Stromal cell of bone marrow (primary cell): ENCODE measurements at places on chromosomes 7 and 10.

DNA sequence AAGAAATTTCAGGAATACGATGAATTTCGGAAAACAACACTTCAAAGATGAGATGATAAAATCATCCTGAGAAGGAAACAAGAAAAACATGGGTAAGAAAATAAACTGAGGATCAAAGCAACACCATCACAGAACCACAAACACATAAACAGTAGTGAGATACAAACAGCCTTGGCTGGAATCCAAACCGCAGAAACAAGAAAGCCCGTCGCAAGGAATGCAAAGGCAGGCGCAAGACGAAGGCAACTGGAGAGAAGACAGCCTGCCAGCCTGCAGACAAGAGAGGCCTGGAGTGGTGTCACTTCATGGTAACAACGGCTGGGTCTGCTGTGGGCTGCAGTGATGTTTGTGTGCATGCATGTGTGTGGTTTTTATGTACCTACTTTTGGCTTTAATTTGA is 61.8 kb upstream of the DRGX start:
- DNase-seq: no peak

DNA sequence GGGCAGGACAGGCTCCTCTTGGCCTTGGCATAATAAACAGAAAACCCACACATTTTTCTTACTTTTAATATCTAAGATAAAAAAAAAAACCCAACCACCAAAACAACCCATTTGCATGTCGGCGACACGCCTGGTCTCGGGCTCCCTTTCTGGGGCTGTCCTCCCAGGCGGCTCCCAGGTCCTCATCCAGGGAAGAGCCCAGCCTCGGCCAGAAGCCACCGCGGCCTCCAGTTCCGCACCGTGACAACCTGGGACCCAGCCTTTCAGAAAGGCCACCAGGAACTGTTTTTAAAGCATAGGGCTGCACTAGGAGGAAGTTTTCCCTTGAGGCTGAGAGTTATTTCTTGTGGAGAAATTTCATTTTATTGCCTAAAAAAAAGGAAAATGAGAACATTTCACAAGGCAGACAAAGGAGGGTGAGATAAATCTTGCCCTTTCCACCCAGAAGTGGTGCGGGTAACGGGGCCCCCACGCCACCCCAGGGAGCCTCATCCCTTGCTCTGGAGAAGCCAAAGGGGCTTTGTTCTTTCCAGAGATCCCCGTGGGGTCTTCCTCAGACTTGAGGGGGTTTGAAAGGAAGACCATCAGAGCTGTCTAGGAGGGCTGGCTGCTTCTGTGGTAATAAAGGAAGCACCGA is 39.2 kb upstream of the MKRN1 start:
- DNase-seq: no peak

GRCh38 chr10:122441961-122442360 is 12.5 kb upstream of the ARMS2 start:
- no peak for DNase-seq

GRCh38 chr10:24352399-24352798 is 143.5 kb downstream of the KIAA1217 start:
- DNase-seq: no peak

DNA sequence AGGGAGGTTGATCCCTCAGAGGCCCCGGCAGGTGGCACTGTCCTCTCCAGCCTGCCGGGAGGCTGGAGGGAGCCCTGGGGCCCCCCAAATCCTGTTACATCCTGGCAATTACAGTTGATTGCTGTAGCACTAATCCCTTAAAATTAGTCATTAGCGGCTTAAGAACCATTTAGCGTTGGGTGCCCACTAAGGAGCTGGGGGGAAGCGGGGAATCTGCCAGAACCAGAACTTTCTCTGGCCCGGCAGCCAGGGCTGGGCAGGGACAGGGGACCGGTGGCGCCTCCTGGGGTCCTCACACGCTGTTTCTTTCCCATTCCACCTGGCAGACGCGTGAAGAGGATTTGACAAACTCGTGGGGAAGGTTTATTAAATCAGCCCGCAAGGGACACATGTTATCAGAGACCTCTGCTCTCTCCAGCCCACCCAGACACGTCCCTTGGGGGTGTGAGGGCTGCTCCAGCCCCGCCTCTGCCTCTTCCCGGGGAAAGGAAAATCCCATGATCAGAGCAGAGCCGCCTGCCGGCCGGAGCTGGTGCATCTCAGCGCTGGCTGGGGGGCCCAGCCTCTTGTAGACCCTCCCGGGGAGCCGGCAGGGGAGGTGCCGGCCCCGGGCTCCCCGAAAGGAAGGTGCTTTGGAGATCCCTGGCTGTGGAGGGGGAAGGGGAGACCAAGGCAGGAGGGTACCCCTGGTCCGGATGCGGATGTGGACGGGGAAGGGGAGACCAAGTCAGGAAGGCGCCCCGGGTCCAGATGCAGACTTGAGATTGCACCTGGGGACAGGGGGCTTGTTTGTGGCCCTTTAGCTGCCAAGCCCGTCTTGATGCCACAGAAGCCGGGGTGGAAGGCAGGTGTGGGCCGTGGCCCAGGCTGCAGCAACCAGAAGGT is 142.7 kb downstream of the ELFN1 start:
- DNase-seq: no peak

GRCh38 chr10:77160679-77161078 is 476.9 kb downstream of the KCNMA1 start:
- peak; percentile 89 for DNase-seq

DNA sequence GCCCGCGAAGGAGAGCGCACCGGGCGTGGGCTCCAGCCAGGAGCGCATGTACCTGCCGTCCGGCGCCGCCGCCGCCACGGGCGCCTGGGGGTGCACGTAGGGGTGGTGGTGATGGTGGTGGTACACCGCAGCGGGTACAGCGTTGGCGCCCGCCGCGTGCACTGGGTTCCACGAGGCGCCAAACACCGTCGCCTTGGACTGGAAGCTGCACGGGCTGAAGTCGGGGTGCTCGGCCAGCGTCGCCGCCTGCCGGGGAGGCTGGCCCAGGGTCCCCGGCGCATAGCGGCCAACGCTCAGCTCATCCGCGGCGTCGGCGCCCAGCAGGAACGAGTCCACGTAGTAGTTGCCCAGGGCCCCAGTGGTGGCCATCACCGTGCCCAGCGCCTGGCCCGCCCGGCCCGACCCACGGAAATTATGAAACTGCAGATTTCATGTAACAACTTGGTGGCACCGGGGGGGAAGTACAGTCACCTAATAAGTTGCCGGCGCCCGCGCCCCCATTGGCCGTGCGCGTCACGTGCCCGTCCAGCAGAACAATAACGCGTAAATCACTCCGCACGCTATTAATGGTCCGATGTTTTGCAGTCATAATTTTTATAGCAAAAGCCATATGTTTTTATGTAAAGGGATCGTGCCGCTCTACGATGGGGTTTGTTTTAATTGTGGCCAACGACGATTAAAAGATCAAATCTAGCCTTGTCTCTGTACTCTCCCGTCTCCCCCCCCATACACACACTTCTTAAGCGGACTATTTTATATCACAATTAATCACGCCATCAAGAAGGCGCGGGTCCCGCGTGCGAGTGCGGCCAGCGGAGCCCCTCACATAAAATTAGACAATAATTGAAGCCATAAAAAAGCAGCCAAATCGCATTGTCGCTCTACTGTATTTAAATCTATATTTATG is at the start of gene HOXA9:
TSS of gene HOXA9 (minus strand) at position 449 of the 907 bp plus-strand sequence. CDS start at position 369, 80 bp downstream.
- DNase-seq: peak; percentile 94

DNA sequence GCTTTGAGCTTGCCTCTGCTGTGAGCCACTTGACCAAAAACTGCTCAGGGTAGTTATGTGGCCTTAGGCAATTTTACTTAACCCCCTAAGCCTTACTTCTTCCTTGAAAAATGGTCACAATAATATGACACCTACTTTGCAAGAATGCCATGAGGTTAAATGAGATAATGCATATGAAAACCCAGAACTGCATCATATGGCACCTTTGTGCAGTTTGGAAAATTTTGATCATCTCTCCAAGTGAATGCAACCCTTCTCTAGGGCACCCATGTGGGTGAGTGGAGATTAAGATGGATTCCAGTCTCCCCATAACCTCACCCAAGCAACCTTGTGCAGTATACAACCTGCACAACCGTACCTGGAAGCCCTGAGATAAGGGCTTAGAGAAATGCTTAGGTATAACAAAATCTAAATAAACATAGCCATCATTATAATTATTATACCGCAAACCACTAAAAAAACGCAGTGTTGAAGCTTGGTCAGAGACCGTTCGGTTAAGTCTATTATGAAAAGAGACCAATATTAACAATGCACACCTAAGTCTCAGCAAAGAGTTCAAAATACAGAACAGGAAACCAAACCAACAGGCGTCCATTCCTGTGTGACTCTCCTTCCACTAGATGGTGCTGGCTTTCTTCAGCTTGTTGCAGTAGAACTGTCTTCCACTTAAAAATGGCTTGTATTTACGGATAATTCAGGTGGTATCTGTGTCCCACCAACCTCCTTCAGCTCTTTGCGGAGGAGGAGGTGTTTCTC is 21.0 kb upstream of the ASB15 start:
- peak; percentile 21 for DNase-seq

- DNase-seq: no peak
Observed at GRCh38 chr7:79529881-79530235, 76.4 kb upstream of the MAGI2 start.

- DNase-seq: no peak
Observed at GRCh38 chr7:126658684-126659083, 594.1 kb downstream of the GRM8 start.

DNA sequence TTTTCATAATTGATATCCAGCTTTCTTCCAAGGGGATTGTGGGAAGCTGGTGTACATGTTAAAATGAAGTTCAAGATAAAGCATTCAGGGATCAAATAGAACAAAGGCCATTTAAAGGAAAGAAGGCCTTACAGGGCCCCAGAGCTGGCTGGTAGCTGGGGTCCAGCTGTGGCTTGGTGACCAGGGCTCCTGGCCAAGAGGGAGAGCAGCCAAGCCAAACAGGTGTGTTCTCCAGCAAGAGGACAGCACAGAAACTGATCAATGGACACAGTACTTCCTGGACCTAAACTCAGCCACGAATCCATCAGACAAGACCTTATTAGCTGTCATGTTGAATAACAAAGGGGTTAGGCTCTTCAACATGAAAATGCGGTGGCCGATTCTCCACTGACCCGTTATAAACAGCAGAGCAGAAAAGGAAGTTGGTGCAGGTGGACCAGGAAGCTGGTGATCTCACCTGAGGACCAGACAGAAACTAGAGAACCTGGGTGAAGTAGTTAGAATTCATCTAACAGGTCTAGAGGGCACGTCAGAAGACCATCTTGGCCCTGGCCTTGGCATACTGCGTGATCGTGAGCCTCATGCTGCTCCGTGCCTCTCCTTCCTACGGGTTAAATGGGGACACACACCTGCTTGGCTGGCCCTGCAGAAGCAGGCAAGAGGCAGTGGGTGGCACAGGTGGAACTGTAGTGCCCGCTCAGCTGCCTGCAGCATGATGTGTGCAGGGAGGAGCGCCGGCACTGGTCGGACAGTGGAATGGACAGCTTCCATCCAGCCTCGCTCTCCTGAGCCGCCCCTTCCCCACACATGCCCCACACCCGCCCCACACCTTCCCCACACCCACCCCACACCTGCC is 53.8 kb downstream of the PARP12 start:
- no peak for DNase-seq

- DNase-seq: no peak
Observed at GRCh38 chr7:49772916-49773217, 571 bp upstream of the VWC2 start.

DNA sequence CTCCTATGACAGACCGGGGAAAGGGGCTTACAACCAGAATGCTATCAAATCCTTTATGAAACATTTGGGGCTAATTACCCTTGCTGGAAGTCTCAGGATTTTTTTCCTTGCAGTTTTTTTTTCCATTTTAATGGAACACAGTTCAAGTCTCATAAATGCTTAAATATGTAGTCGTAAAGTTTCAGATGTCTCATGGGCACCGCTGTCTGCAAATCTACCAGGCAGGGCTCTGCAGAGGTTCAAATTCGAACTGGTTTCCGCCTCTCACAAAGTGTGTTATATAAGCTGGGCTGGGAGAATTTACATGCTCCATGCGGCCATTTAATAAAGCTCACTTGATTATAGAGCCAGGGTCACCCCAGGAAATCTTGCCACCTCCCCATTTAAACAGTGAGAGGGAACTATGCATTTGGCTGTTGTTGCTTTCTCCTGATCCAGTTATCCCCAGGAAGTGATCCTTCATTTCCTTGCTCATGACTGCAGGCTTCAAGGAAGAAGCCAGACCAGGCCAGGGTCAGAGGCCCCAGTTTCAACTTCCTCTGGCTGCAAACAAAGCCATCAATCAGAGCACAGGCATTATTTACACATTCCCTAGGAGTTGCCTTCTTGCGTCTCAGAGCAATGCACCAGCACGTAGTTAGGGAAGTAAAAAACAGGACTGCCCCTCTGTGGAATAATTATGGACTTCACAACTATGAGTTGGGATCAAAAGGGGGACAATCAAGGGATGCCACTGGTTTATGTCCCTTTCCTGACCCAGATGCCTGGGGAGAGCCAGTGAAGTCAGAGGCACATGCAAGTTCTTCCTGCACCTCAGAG is 358.8 kb downstream of the PRPF18 start:
- no peak for DNase-seq

DNA sequence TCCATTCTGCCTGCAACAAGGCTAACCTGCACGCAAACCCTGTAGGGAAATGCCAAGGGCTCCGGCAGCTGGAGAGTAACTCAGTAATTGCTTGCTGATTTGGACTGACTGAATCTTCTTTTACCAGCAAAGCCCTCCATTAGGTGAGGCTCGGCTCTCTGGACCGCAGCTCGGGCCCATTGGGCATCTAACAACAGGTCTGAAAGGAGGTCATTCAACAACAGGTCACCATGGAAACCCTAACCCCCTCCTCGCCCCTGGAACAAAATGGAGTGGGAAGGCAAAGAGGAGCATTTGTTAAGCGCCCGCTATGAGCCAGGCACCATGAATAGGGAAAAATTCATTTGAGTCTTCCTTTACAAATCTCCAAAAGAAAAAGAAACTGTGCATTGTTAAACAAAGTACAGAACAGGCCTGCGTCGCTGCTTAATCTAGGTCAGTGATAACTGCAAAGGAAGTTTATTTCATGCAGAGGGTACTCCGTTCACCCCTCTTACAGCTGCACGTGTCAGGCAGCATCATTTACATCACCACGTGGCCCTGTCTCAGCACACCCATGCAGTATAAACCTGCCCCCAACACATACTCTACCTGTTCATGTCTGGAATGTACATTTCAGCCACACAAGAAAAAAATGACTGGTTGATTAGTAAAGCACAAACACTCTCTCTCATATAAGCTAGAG is 248.8 kb upstream of the NEBL start:
- DNase-seq: no peak

- DNase-seq: no peak
Observed at GRCh38 chr7:148045521-148045920, 545.0 kb upstream of the C7orf33 start.

GRCh38 chr10:51699145-51699474 is 285 bp downstream of the CSTF2T start:
- DNase-seq: peak; percentile 11

DNA sequence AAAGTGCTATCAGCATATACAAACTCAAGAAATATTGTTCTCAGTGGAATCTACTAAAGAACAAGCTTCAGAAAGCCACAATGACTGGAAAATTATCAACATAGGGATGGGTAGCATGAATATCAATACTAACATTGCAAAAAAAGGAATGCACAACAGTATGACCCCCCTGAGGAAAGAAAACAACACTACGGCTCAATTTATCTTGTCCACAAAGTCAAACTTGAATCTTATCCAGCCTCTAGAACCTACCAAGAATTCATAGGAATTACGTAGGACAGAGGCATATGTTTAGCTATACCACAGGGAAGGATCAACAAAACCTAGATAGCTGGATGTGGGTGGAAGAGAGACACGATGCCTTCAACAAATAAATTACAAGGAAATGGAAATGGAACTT is 54.6 kb downstream of the AGMO start:
- no peak for DNase-seq

- no peak for DNase-seq
Observed at GRCh38 chr7:131502810-131503508, 53.5 kb downstream of the PODXL start.
